CD14-positive monocyte (primary cell): ENCODE measurements at places on chromosomes 13 and 19.

- no peak for DNase-seq
Measured at GRCh38 chr19:13053238-13053637, 49.4 kb downstream of the LYL1 start.

- DNase-seq: no peak
Measured at GRCh38 chr19:54418930-54419800, 3.9 kb downstream of the TTYH1 start.

GRCh38 chr13:59633290-59633689 lies 530.4 kb downstream of the DIAPH3 start:
- DNase-seq: no peak

DNA sequence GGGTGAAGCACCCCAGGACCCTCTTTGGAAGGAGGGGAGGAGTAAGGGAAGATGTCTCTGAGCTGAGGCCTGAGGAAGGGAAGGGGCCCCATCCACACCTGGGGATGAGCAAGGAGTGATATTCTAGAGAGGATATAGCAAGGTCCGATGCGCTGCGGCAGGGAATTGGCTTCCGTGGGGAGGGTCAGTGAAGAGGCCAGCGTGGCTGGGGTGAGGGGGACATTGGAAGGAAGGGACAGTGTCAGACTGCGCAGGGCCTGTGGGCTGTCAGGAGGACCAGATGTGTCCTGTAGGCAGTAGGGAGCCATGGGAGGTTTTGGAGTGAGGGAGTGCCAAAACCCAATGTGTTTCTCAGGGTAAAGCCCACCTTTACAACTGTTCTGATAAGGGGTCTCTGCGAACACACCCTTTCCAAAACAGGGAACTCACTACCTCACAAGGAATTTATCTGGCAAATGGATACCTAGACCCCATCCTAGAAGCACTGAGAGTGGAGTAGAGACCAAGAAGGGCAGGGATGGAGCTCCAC lies 3.7 kb downstream of the LMTK3 start:
- DNase-seq: no peak

- no peak for DNase-seq
Measured at GRCh38 chr19:17575871-17576757, 20.7 kb downstream of the COLGALT1 start.

GRCh38 chr13:25186187-25186586 lies 14.1 kb upstream of the AMER2 start:
- DNase-seq: no peak

GRCh38 chr19:49084206-49085019 lies 838 bp upstream of the SNRNP70 start:
- DNase-seq: no peak

DNA sequence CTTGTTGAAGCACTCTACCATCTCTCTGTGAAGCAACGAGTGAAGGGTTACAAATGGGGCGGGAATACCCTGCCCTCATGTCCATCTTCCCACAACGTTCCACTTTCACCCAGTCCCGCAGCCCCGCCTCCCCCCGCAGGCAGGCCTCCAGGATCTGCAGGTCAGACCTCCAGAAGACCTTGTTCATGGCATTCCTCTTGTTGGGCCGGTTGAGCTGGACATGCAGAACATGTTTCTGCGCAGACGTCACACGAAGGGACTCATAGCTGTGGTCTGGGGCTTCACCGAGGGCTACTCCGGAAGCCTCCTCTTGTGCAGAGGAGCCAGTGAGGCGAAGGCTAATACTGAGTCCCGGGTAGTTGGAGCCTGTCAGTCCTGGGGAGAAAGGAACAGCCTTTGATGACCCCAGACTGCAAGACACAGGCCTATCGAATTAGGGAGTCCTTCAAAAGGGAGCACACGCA lies 420 bp downstream of the ECH1 start:
- peak; percentile 88 for DNase-seq

DNA sequence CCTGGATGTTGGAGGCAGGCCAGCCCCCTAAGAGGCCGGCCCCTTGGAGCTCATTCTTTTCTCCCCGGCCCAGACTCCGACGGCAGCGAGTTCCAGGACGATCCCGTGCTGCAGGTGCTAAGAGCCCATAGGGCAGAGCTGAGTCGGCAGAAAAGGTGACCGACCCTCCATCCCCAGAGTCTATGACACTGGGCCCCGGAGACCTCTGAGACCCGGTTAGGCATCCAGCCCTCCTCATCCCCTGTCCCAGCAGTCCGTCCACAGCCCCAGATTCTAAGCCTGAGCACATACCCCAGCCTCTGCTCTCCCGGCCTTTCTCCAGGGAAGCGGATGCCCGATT lies 7.3 kb upstream of the ARHGAP33 start:
- no peak for DNase-seq

DNA sequence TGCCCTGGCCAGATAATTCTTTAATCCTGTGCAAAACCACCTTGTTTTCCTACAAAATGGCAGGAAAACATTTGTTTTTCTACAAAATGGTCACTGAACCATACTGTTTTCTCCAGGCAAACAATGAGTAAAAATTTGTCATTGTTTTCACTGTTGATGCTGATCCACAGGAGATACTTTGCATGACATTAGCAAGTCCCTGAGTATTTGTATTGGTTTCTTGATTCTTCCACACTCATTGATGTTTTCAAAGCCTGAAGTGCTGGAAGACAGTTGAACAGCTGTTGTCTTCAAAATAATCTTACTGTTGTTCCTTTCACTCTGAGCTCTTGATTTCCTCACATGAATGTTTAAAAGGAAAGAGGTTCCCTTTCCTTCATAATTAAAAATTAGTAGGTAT lies 123.1 kb upstream of the HTR2A start:
- no peak for DNase-seq

- no peak for DNase-seq
Measured at GRCh38 chr13:45817833-45818232, 33.7 kb downstream of the SIAH3 start.

GRCh38 chr19:39969266-39969665 lies 1.7 kb upstream of the PSMC4 start:
- no peak for DNase-seq

GRCh38 chr13:39816936-39817335 lies 161.5 kb downstream of the COG6 start:
- no peak for DNase-seq

DNA sequence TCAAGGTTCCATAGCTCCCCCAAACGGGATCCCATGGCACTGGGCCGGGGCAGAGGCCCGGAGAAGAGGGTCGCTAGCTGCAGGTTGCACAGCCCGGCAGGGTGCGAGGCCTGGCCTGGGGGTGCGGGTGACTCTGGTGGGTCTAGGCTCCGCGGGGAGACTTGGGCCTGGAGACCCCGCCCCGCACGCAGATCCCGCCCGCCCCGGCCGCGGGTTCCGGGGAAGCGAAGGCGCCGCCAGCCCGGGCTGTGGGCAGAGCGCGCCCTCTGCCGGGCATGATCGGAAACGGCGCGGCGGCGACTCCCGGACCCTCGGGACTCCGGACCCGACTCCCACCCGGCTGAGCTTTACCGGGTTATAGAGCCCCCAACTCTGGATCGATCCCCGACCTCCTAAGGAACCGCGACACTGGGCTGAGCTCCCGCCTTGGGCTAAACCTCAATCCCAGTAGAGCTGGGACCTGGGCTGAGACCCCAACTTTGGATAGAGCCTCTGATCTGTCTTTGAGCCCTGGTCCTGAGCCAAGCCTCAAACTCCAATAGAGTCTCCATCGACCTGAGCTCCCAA lies 3.1 kb upstream of the TNFAIP8L1 start:
- peak; percentile 62 for DNase-seq
